SW480 (cell line): ENCODE measurements at places on chromosomes 16 and 17.

- no peak for DNase-seq
These were observed 66.8 kb downstream of the CMIP start for GRCh38 chr16:81511371-81511770.

DNA sequence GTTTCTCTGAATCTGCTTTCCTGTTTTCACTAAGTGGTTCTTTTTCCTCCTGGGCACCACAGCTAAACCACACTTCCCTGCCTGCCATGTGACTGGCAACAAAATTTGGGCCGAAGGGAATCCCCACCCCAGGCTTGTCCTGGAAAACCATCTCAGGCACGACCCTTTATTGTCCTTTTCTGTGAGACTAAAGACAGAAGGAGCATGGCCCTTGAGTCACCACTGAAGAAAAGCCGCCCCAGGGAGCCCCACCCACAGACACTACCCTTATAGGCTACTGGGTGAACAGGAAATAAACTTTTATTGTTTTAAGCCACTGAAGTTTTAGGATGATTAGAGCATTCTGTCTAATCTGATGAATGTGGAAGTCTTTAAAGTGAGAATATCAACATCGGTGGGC lies 88.6 kb upstream of the BRD7 start:
- DNase-seq, result no peak

GRCh38 chr16:56087626-56088025 lies 103.7 kb upstream of the GNAO1 start:
- no peak for DNase-seq

DNA sequence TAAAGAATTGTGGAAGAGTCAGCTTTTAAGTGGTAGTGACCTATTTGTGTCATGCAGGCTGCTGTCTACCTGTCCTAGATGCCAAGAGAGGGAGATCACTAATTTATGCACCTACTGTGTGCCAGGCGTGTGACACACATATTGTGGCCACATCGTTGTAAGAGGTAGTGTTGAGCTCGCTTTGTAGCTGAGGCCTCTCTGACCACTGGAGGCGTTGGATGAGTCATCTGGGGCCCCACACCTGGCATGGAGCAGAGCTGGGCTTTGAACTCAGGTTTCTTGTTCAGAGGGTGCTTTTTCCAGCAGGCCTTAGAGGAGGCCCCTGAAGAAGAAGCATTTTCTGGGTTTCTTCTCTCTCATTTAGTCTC lies 52.3 kb upstream of the LGALS9 start:
- peak; percentile 43 for DNase-seq

DNA sequence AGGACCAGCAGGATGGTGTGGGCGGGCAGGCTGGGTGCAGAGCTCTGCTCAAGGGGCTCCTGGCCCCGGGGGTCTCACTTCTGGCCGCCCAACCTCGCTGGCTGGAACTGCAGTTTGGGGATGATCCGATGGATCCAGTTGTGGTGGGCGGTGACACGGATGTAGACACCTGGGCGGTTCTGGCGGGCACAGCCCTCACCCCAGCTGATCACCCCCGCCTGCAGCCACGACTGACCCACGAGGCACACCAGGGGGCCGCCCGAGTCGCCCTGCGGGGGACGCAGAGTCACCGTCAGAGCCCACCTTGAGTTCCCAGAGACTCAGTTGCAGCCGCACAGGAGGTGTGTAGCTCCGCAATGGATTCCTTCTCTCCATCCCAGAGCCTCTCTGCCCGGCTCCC lies 7.5 kb downstream of the PRSS27 start:
- DNase-seq, result no peak

- DNase-seq, result no peak
These were observed 7.6 kb upstream of the EVPL start for GRCh38 chr17:76034428-76035350.

DNA sequence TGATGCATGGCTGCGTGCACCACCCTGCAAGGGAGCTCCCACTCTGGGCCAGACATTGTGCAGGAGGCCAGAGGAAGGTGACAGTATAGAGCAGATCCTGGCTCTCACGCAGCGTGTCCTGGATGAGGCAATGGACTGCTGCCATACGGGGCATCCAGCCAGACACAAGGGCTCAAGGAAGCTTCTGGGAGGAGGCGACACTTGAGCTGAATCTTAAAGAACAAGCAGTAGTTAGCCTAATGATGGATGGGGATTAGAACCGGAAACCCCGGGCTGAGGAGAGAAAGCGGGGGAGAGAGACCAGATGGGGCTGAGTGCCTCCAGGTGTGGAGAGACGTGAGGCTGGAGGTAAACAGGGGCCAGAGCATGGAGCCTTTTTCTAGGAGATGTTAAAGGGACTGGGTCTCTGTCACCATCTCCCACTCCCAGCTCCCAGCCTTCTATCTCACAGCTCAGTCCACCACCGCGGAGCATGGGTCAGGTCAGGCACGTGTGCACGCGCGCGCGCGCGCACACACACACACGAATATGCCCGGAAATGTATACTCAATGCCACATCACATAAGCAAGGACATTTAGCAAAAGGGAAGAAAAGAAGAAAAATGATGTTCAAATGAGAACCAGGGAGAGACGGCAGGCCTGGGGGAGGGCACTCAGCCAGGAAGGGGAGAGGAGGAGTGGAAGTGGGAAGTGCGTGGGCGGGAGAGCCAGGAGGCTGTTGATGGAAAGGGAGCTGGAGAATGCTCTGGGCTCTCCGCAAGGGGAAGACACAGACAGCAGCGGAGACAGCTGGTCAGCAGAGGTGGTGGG lies 46.3 kb downstream of the CCDC42 start:
- DNase-seq, result no peak

GRCh38 chr17:38415250-38416194 lies 12.7 kb upstream of the ARHGAP23 start:
- DNase-seq, result peak; percentile 93

DNA sequence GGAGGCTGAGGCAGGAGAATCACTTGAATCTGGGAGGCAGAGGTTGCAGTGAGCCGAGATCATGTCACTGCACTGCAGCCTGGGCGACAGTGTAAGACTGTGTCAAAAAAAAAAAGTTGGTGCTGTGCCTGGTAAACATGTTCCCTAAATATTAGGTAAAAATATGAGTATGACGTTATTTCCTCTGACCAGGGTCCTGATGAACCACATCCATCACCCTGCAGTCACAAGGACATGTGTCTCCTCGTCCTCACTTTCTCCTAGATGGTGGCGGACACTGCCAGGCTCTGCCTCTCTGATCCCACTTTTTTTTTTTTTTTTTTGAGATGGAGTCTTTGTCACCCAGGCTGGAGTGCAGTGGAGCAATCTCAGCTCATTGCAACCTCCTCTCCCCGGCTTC lies 28.7 kb downstream of the LGALS9 start:
- no peak for DNase-seq

DNA sequence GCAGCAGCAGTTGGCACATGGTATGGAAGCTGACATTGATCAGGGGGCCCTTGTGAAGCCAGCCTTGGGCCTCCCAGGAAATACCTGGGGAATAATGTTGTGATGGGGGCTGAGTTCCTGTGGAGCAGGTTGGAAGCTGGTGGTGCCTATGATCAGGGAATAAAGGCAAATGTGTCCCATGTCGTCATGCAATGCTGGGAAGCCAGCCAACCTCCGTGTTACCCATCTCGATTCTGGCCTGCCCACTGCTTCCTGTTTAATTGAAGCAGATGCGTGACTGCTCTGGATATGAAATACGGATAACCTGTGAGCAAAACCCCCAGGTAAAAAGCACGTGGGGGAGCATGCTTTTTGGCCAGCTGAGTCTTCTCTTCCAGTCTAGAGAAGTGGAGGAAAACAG lies 580.4 kb upstream of the HSBP1 start:
- DNase-seq, result no peak
